SW480 (cell line): ENCODE measurements at places on chromosomes 4 and X.

GRCh38 chr4:5452156-5452555, 256.2 kb downstream of the EVC2 start:
- DNase-seq = no peak

DNA sequence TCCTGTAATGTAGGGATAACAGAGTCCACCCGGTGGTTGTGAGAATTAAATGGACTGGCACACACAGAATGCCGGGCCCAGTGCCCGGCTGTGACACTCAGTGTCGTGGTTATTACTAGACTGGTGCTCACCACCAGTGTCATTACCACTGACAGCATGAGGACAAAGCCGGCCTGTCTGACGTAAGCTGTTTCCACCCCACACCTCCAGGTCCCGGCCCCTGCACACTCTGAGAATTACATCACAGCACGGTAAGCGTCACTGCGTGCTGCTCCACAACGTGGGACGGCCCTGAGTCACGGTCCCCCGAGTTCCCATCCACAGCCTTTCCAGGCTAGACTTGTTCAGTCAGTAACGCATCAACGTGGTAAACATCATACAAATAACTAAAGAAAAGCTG, 22.9 kb downstream of the FAT1 start:
- no peak for DNase-seq

GRCh38 chr4:20337261-20337664, 85.6 kb downstream of the SLIT2 start:
- DNase-seq = no peak

DNA sequence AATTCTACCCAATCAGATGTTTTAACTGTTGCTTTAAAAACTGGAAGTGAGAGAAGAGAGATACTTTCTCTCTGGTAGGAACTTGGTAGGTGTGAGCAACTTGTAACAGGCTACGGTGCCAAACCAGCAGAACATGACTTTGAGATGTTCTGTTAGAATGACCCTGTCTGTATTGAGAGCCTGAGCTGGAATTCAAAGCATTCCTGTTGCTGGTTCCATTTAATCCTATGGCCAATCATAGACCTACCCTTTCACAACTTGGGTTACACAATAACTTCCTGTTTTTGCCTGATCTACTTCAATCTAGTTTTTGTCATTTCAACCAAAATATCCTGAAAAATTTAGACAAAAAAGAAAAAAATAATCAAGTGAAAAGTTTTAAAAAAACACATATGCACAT, 1.7 kb upstream of the PRRG1 start:
- DNase-seq = no peak

GRCh38 chrX:21933077-21933476, 7.4 kb upstream of the SMS start:
- DNase-seq = no peak

- DNase-seq = no peak
Measured at GRCh38 chrX:72110051-72110875, 21.5 kb downstream of the RTL5 start.

DNA sequence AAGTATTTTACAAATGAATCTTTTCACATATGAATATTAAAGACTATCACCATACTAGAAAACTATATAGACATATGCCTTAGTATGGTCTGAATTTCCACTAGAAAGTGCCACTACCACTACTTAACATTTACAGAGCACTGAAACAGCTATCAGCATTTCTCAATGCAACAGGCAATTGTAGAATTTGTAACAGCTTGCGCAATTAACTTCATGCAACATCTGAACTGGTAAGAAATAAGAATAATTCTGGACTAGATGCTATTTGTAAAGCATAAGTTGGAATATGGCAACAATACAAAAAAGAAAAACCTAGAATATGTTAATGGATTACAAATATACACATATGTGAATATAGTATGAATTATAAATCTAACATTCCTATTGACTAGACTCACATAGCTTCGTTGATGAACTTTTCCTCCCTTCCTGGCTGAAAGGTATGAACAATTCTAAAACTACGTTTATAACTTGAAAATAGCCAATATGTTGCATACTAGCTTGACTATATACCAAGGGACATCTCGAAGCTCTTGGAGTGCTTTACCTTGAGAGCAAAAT, 82.0 kb downstream of the ATP8A1 start:
- DNase-seq = no peak

DNA sequence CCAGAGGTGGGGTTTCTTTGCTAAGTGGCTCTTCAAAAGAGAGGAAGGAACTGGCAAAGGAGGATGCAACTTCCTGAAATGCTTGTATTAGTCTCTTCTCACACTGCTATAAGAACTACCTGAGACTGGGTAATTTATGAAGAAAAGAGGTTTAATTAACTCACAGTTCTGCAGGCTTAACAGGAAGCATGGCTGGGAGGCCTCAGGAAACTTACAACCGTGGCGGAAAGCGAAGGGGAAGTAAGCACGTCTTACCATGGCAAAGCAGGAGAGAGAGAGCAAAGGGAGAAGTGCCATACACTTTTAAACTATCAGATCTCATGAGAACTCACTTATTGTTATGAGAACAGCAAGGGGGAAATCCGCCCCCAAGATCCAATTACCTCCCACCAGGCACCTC, 505.7 kb downstream of the ZNF674 start:
- DNase-seq = no peak

DNA sequence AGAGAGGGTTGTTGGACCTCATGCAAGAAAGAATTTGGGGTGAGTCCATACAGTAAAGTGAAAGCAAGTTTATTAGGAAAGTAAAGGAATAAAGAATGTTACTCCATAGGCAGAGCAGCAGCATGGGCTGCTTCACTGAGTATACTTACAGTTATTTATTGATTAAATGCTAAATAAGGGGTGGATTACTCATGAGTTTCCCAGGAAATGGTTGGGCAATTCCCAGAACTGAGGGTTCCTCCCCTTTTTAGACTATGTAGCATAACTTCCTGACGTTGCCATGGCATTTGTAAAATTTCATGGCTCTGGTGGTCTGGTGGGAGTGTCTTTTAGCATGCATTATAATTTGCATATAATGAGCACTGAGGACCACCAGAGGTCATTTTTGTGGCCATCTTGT, 16.7 kb downstream of the PPP4R3C start:
- DNase-seq = no peak

- DNase-seq = no peak
Measured at GRCh38 chr4:120864969-120865368, 57.6 kb downstream of the PRDM5 start.

DNA sequence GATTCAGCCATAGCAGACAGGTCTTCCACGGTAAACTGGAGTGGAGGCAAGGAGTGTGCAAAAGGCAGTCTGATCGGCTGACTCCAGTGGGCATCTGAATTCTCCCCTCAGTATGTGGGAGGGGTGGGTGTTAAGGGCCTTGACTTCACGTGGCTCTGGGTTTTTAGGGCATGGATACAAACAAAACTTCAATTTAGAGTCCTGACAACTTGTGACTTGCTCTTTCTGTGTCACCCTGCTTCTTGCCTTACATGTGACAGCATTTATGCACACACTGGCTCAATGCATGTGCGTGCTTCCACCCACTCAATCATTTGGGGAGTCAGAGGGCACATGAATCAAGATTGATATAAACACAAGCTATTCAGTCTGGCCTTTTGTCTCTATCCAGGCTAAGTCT, 17.5 kb downstream of the PLP1 start:
- DNase-seq = no peak

- no peak for DNase-seq
Measured at GRCh38 chr4:168837922-168838321, 172.1 kb downstream of the CBR4 start.

GRCh38 chrX:17527135-17527701, 152.2 kb downstream of the NHS start:
- DNase-seq = no peak

- no peak for DNase-seq
Measured at GRCh38 chr4:79621061-79621460, 213.0 kb upstream of the GK2 start.

GRCh38 chr4:25182937-25183336, 22.7 kb upstream of the SEPSECS start:
- no peak for DNase-seq

DNA sequence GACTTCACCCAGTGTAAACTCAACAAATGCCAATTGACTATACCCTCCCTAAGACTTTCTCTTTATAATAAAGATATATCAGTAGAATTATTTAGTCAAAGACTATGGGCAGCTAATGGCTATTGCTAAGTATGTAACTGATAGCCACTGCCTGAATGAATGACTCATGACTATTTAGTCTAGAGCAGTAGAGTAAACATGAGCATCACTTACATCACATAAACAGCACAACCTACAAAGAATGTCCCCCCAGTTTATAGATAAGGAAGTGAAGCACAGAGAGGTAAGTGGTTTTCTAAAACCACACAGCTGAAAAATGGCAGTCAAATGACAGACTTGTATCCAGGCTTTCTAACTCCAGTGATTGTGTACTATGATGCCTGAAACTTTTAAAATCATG, 507.0 kb downstream of the PPARGC1A start:
- DNase-seq = peak; percentile 21

DNA sequence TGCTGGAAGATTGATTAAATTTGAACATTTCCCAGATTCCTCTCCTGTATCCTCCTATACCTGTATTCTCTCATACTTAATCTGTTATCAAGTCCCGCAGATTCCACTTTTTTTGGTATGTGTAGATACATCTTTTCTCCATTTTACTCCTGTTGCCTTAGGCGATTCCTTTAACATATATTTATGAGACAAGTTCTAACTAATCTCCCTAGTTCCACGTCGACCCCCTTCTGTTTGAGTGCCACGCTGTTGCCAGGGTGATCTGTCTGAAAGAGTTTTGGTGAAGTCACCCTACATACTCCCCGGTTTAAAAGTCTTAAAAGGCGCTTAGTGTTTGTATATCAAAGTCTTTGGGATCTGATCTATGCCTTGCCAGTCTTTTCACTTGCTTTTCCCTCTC, 2.4 kb downstream of the HNRNPH2 start:
- DNase-seq = no peak

GRCh38 chrX:42420426-42420825, 357.5 kb downstream of the PPP1R2C start:
- DNase-seq = no peak

DNA sequence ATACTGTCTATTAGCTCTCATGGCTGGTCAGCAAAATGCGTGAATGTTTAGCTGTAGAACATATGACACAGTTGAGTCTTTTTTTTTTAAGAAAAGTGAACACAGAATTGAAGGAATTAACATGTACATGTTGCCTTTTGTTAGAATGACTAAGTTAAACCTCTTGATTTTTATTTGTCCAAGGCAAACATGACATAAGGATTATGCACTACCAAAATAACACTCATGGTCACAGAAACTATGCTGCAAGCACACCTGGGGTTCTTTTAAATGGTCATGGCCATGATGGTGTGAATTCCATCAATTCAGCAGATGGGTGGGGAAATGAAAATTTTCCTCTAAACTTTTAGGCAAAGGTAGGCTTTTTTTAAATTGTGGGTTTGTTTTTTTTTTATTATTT, 80.1 kb upstream of the CXCL13 start:
- no peak for DNase-seq

GRCh38 chr4:169615467-169616106, 3.2 kb upstream of the NEK1 start:
- DNase-seq = no peak
